AG08395 (cell line): ENCODE measurements at places on chromosomes 12 and 14.

GRCh38 chr12:26595806-26596205 is 237.2 kb downstream of the ITPR2 start:
- no peak for DNase-seq

- DNase-seq: no peak
Observed at GRCh38 chr12:106128585-106129328, 10.0 kb downstream of the NUAK1 start.

DNA sequence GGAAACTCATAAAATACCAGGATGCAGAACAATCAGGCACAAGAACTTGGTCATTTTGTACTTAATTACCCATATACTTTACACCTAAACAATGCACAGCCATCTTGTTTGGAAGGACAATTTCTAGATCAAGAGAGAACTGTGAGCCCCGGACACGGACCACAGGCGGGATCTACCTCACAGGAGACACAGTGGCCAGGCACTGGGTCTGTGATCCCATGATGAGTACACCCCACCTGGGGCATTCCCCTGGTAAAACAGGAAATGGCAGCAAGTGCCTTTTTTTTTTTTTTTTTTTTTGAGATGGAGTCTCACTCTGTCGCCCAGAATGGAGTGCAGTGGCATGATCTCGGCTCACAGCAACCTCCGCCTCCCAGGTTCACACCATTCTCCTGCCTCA is 15.2 kb downstream of the GOLGA3 start:
- no peak for DNase-seq

GRCh38 chr12:72876092-72876491 is 603.9 kb downstream of the TRHDE start:
- no peak for DNase-seq

DNA sequence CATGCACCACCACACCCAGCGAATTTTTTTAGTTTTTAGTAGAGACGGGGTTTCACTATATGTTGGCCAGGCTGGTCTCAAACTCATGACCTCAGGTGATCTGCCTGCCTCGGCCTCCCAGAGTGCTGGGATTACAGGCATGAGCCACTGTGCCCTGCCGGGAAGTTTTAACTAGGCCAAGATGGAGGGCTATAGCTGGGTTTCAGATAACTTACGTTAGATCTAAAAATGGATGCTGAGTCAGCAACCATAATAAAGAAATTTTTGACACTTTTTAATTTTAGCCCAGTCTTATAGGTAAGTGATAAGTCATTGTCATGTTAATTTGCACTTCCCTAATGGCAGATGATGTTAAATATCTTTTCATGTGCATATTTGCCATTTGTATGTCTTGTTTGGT is 14.4 kb downstream of the ZDHHC17 start:
- no peak for DNase-seq

DNA sequence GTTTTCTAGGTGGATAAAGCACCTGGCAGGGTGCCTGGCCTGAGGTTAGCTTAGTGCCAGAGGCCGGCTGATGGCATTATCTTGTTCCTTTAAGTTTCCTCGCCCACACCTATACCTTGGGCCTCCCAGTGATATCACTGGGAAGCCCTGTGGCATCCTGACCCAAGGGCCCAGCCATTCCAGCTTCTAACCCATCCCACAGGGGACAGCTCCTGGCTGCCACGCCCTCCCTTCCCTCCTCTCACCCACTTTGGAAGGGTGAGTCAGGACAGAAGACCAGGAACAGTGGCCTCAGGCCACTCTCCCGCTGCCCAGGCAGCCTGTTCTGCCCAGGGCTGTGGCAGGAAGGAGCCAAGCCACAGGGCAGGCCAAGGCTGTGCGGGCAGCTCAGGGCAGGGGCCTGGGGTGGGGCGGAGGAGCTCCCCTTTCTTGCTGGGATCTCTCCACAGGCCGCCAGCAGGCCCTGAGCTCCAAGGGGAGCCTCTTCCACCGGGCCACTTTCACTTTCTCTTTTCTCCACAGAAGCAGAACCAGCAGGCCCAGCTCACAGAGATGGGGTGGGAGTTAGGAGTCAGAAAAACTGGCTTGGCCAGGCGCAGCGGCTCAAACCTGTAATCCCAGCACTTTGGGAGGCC is 75.1 kb downstream of the IRF2BPL start:
- peak; percentile 75 for DNase-seq
